Stomach (tissue), 19 donors: ENCODE measurements at places on chromosomes 6 and 20. TPM values are rescaled to one million over a fixed set of nuclear protein-coding genes. Genes with fewer than 3 reads are reported as not detected.
A peak's percentile ranks its signal among the peaks of the same experiment; 100 is the strongest.

The TAP1 gene
- total RNA-seq = 54.7 TPM

The OR2H2 gene
- not detected for total RNA-seq

- DNase-seq = no peak
- H3K36me3 ChIP-seq = no peaks in the 10 kb centered on the region
- H3K4me1 ChIP-seq = peaks cover 31% of the 10 kb centered on the region
- H3K27me3 ChIP-seq = peaks cover 76% of the 10 kb centered on the region
- H3K4me3 ChIP-seq = no peak overlapping the region
- H3K27ac ChIP-seq = no peak overlapping the region
Observed at GRCh38 chr20:9508240-9508661, 6.1 kb upstream of the LAMP5 start.

DNA sequence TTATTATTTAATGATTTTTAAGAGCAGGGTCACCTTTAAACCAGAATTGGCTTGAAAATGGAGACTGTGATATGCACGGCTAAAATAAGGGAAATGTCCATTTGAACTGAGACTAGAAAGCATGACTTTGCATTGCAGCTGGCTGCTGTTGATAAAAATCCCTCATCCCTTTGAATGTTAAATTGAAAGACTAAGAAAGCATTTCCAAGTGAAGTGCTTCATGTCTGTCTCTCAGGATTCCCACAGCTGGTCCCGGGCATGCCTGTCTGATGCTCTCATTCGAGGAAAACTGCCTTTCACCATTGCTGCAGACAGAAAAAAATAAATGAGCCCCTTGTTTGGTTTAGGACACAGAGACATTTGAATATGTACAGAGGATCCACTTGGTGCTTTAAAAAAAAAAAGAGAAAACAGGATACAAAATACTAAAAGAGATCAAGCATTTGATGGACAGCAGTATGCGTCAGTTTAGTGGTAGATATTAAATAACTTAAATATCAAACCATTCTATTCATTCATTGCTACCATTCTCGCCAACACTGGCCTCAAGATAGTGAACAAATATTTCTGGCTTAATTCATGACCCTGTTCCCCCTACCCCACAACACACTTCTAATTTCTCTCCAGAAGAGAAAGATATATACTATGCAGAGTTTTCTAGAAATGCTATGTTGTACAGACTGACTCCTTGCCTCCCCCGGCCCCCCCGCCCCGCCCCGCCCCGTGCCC, 55.0 kb downstream of the TBC1D7 start:
- H3K4me3 ChIP-seq = peak overlapping the region; percentile 28
- no peaks in the 10 kb centered on the region for H3K4me1 ChIP-seq
- no peak for DNase-seq
- H3K36me3 ChIP-seq = no peaks in the 10 kb centered on the region
- H3K27me3 ChIP-seq = no peaks in the 10 kb centered on the region

DNA sequence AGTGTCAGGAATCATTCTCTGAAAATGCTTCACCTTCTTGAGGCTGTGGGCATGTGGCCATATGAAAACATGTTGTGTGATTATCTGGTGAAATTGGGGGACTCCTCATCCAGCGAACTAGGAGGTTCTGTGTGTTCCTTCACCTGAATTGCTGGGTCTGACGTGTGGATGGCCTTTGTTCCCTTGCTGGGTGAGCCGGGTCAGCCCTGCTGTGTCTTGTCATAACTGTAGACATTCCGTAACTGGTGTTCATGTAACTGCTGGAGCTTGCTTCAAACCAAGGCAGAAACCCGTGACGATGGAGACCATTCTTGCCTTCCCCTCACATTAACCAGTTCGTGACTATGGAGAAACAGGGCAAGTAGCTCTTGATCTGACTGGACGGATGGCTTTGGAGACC, 123.5 kb downstream of the GMPR start:
- H3K4me1 ChIP-seq = peaks cover 2% of the 10 kb centered on the region
- H3K36me3 ChIP-seq = no peaks in the 10 kb centered on the region
- H3K4me3 ChIP-seq = no peak overlapping the region
- H3K27ac ChIP-seq = no peak overlapping the region
- no peaks in the 10 kb centered on the region for H3K27me3 ChIP-seq

DNA sequence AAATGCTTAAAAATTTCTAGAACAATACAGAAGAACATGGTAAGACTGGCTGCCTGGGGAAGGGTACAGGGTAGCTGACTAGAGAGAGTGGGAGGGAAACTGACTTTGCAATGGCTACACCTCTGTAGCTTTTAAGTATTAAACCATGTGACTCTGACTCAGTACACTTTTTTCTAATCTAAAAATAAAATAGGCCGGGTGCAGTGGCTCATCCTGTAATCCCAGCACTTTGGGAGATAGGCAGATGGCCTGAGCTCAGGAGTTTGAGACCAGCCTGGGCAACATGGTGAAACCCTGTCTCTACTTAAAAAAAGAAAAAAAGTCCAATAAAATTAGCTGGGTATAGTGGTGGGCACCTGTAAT, 18.5 kb downstream of the ATP9A start:
- H3K27ac ChIP-seq = peak overlapping the region; percentile 74
- H3K27me3 ChIP-seq = no peaks in the 10 kb centered on the region
- H3K4me1 ChIP-seq = peaks cover 57% of the 10 kb centered on the region

GRCh38 chr6:108163267-108163643, 2.6 kb upstream of the NR2E1 start:
- no peak overlapping the region for H3K27ac ChIP-seq
- no peaks in the 10 kb centered on the region for H3K36me3 ChIP-seq
- no peak overlapping the region for H3K4me3 ChIP-seq

The SRF gene
- 15.1 TPM for total RNA-seq

- no peak overlapping the region for H3K27ac ChIP-seq
- H3K4me3 ChIP-seq = no peak overlapping the region
- H3K27me3 ChIP-seq = no peaks in the 10 kb centered on the region
- H3K36me3 ChIP-seq = peaks cover 41% of the 10 kb centered on the region
- DNase-seq = no peak
Observed at GRCh38 chr20:37193821-37194220, 14.5 kb upstream of the MROH8 start.

DNA sequence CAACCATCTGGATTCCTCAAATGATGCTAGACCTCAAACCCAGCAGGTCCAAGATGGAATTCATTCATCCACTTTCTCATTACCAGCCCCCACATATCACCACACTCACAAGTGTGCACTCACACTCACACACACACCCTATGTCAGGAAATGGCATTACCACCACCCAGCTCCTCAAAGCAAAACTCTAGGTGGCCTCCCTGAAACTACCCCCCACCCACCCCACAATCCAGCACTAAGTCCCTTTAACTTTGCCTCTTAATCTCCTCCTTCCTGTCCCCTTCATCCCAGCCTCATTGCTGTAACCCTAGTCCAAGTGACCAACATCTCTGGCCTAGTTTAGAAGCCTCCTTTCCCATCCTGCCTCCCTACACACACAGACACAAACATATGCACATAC, 109.4 kb downstream of the TNFAIP3 start:
- no peaks in the 10 kb centered on the region for H3K27me3 ChIP-seq
- no peak overlapping the region for H3K4me3 ChIP-seq
- DNase-seq = no peak
- H3K36me3 ChIP-seq = no peaks in the 10 kb centered on the region
- no peaks in the 10 kb centered on the region for H3K4me1 ChIP-seq

The SNAP25 gene
- 1.8 TPM for total RNA-seq

The CD24 gene
- 531 TPM for total RNA-seq

The PAX1 gene
- total RNA-seq = not detected

DNA sequence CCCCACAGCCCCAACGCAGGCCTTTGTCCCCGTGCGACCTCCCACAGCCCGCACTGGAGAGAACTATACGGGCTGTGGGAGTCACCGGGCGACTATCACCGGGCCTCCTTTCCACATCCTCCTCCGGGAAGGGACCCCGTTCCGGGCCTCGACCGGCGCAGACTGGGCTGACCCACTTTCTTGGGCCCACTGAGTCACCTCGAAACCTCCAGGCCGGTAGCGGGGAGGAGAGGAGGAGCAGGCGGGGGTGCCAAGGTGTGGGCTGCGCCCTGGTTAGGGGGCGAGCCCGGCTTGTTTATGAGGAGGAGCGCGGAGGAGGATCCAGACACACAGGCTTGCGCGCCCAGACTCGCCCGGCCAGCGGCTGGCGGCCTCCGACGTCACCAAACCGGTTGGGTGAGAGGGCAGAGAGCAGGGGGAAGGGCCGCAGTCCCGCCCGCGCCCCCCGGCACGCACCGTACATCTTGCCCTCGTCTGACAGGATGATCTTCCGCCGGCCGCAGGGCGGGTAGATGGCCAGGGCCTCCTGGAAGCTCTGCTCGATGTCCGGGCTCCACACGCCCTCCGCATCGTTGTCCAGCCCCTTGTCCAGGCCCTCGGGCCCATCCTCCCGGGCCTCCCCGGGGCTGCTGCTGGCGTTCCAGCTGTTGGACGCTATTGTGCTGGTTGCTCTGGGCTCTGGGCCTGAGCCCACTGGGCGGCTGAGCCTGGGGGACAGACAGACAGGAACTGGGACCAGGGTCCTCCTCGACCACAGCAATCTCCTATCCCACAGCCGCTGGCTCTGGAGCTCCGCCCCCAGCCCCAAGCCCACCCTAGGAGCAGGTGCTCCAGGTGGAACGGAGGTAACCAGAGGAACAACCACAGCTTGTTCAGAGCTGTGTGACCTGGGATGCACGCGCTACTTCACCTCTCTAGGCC, 10.6 kb downstream of the TEAD3 start:
- DNase-seq = peak; percentile 86
- H3K27ac ChIP-seq = peak overlapping the region; percentile 98
- peak overlapping the region; percentile 31 for H3K4me3 ChIP-seq
- H3K36me3 ChIP-seq = peaks cover 21% of the 10 kb centered on the region
- H3K4me1 ChIP-seq = peaks cover 84% of the 10 kb centered on the region

DNA sequence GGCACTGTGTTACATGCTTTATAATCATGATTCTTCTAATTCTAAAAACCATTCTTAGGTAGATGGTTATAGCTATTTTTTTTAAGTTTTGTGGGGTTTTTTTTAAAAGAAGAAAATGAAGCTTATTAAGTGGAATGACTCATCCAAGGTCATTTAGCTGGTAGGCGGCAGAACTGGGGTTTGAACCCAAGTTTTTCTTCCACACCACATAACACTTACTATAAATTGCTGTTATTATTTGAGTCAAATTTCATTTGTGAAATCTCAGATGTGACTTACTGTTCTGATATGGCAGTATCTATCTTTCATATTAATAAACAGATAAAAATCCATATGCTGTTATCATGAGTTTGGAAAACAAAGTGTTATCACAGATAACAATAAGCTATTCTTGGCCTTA, 10.4 kb upstream of the COL10A1 start:
- H3K27me3 ChIP-seq = no peaks in the 10 kb centered on the region
- H3K4me3 ChIP-seq = no peak overlapping the region
- H3K4me1 ChIP-seq = no peaks in the 10 kb centered on the region
- no peak overlapping the region for H3K27ac ChIP-seq
- H3K36me3 ChIP-seq = no peaks in the 10 kb centered on the region

- H3K4me1 ChIP-seq = no peaks in the 10 kb centered on the region
- no peaks in the 10 kb centered on the region for H3K27me3 ChIP-seq
- H3K4me3 ChIP-seq = no peak overlapping the region
- DNase-seq = no peak
- no peak overlapping the region for H3K27ac ChIP-seq
- no peaks in the 10 kb centered on the region for H3K36me3 ChIP-seq
Observed at GRCh38 chr6:128357392-128358130, 162.8 kb downstream of the PTPRK start.

The IL17A gene
- total RNA-seq = not detected

DNA sequence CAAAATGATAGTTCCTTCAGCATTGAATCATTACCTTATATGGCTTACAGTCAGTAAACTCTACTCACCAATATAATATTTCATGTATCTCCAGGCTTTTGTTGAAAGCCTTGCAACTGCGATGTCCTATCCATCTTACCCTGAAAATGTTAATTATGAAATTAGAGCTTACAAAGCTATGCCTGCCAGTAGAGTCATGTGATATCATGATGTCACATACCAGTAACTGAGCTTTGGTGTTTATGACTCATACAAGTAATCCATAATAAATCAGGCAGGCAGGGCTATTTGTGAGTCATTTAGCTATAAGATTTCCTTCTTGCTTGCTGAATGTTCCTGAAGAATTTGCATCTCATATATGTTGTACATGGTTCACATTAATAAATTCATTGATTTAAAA, 44.9 kb upstream of the FAM83B start:
- no peaks in the 10 kb centered on the region for H3K4me1 ChIP-seq
- no peaks in the 10 kb centered on the region for H3K36me3 ChIP-seq
- no peak for DNase-seq
- H3K27ac ChIP-seq = no peak overlapping the region
- H3K4me3 ChIP-seq = no peak overlapping the region

The HLA-DQB2 gene
- 1.1 TPM for total RNA-seq

GRCh38 chr6:40960742-40961430, 78.1 kb downstream of the UNC5CL start:
- DNase-seq = no peak
- no peaks in the 10 kb centered on the region for H3K4me1 ChIP-seq
- H3K4me3 ChIP-seq = no peak overlapping the region
- H3K36me3 ChIP-seq = no peaks in the 10 kb centered on the region
- H3K27me3 ChIP-seq = no peaks in the 10 kb centered on the region
- no peak overlapping the region for H3K27ac ChIP-seq

The HLA-DQA1 gene
- 6.4 TPM for total RNA-seq

DNA sequence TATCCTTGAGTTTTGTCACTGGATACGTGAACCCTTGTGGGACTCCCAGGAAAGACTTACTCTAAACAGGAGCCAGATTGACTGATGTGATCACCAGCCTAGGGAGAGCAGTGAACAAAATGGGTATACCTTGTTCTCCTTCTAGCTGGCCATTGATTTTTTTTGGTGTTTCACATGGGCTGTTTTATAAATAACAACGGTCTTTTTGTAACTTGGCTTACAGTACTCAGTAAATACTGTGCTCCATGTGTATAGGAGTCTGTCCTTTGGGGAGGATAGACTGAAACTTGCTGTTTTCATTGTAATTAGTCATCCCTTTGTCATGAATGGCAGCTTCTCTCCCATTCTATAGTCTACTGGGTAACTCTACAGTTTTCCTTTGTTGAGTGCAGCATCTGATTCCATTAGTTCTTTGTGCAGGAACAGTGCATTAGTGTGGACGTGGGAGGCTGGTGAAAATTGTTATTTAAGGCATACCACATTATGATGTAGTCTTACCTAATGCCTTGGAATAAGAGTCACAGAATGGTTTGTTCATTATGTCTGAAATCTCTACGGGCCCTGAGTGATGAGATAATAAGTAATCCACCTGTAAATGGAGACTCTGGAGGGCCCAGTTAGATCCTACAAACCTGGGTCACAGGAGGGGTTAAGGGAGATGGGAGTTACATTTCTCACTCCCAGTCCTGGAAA, 89.5 kb downstream of the TIAM2 start:
- peak; percentile 55 for DNase-seq
- no peak overlapping the region for H3K4me3 ChIP-seq
- H3K4me1 ChIP-seq = peaks cover 19% of the 10 kb centered on the region
- H3K27me3 ChIP-seq = no peaks in the 10 kb centered on the region
- no peaks in the 10 kb centered on the region for H3K36me3 ChIP-seq
- peak overlapping the region; percentile 68 for H3K27ac ChIP-seq
